H7 (cell line): ENCODE measurements at places on chromosomes 16 and 17.

- no peak for DNase-seq
Observed at GRCh38 chr16:54462151-54462651, 175.6 kb upstream of the IRX3 start.

- DNase-seq: no peak
Observed at GRCh38 chr16:61813339-61813738, 222.9 kb downstream of the CDH8 start.

DNA sequence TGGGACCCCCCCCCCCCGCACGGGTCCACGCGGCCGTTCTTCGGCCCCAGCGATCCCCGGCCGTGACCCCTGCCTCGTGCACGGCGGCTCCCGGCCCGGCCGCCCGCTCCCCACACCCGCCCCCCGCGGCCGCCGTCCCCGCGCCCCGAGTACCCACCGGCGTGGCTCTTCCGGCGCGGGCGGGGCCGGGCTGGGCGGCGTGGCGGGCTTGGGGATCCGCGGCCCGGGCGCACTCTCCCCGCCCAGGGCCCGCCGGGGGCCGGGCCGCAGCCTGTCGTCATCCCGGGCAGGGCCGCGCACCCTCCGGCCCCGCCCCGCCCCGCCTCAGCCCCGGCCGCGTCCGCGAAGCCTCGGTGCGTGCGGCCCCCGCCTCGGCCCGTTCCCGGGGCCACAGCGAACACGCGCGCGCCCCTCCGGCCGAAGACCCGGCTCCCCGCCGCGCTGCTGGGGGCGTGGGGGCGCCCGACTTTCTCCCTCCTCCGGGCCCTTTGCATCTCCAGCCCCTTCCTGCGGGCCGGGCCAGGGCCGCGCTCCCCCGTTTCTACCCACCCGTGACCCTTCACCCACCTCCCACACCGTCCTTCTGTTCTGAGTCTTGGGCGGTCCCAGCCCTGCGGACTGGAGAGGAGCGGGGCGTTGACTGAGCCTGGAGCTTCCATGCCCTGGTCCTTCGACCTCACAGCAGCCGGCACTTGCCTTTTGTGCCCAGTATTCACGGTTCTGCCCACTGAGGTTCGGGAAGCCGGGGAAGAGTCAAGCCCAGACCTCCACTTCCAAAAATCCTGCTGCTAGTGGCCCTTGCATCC is 840 bp downstream of the MYO1C start:
- peak; percentile 97 for DNase-seq

DNA sequence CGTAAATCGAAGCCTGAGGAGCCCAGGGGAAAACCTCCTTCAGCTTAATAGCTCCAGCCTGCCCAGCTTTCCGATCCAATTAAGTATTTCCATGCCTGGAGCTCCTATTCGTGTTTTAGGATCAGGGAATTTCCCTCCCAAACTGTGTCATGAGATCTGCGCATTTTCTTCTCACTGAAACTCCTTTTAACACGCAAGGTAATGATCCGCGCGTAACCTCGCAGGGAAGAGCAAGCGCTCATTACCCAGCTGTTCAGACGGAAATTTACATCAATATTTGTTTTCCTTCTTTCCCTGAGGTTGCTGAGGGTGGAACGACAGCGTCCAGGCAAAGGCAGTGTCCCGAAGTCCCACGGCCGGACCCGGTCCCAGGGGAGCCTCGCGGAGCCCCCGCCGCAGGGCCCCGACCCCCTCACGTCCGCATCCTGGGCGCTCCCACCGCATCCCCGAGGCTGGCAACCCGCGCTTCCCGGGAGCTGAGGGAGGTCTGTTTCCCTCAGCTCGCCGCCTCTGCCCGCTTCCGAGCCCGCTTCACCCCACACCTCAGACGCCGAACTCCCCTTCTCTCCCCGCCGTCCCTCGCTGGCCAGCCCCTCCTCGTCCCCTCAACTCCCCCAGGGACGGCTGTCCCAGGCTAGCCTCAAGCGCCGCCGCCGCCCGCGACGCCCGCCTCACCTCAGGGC is 415 bp downstream of the ABCA5 start:
- DNase-seq: no peak
